Kidney (tissue), 22 donors: ENCODE measurements at places on chromosomes 1 and 21. TPM values are rescaled to one million over a fixed set of nuclear protein-coding genes. Genes with fewer than 3 reads are reported as not detected.

The PLPPR5 gene
- 0.09 TPM for total RNA-seq

The DMRTA2 gene
- total RNA-seq = not detected

The LCE1C gene
- not detected for total RNA-seq

The F3 gene
- total RNA-seq = 8.8 TPM

The CLDN14 gene
- total RNA-seq = 8.7 TPM

The NBPF14 gene
- total RNA-seq = 29.8 TPM

The PRDM16 gene
- 21.9 TPM for total RNA-seq

The CFHR4 gene
- 0.35 TPM for total RNA-seq

The TEX38 gene
- 0.35 TPM for total RNA-seq

The TNFRSF25 gene
- total RNA-seq = 13.8 TPM

The KCNC4 gene
- 52.9 TPM for total RNA-seq

The SLC6A9 gene
- 12.6 TPM for total RNA-seq

The CLCA2 gene
- total RNA-seq = not detected

The AKR7A3 gene
- 6.2 TPM for total RNA-seq

The FBXO2 gene
- total RNA-seq = 10.2 TPM

The PCSK9 gene
- total RNA-seq = 0.28 TPM

The DAB1 gene
- 2.3 TPM for total RNA-seq

The THEM5 gene
- total RNA-seq = not detected

The KRTAP11-1 gene
- not detected for total RNA-seq

The TMEM81 gene
- 1.7 TPM for total RNA-seq

The GJA9 gene
- total RNA-seq = not detected

The ERO1B gene
- 9.9 TPM for total RNA-seq

The LRRC3 gene
- 1.4 TPM for total RNA-seq
